Nasal cavity respiratory epithelium epithelial cell of viscerocranial mucosa (primary cell): ENCODE measurements at places on chromosomes 16 and 17. TPM values are rescaled to one million over a fixed set of nuclear protein-coding genes. Genes with fewer than 3 reads are reported as not detected.

The OTOA gene
- under 0.01 TPM in 2 replicates for total RNA-seq

The UTS2R gene
- not detected in 2 replicates for total RNA-seq

The SLC35G3 gene
- total RNA-seq: not detected in 2 replicates

The CDH5 gene
- under 0.01 TPM in 2 replicates for total RNA-seq

The CRYBA1 gene
- total RNA-seq: not detected in 2 replicates

The PPM1E gene
- 0.21 and 0.68 TPM in 2 replicates for total RNA-seq
